ENCODE measurements at places on chromosomes 1 and 21.
A peak's percentile ranks its signal among the peaks of the same experiment; 100 is the strongest.

- DNase-seq: no peak
Measured at GRCh38 chr1:75492011-75492410, 118.9 kb downstream of the SLC44A5 start.

- DNase-seq: no peak
Measured at GRCh38 chr1:242836423-242836822, 311.9 kb upstream of the PLD5 start.

DNA sequence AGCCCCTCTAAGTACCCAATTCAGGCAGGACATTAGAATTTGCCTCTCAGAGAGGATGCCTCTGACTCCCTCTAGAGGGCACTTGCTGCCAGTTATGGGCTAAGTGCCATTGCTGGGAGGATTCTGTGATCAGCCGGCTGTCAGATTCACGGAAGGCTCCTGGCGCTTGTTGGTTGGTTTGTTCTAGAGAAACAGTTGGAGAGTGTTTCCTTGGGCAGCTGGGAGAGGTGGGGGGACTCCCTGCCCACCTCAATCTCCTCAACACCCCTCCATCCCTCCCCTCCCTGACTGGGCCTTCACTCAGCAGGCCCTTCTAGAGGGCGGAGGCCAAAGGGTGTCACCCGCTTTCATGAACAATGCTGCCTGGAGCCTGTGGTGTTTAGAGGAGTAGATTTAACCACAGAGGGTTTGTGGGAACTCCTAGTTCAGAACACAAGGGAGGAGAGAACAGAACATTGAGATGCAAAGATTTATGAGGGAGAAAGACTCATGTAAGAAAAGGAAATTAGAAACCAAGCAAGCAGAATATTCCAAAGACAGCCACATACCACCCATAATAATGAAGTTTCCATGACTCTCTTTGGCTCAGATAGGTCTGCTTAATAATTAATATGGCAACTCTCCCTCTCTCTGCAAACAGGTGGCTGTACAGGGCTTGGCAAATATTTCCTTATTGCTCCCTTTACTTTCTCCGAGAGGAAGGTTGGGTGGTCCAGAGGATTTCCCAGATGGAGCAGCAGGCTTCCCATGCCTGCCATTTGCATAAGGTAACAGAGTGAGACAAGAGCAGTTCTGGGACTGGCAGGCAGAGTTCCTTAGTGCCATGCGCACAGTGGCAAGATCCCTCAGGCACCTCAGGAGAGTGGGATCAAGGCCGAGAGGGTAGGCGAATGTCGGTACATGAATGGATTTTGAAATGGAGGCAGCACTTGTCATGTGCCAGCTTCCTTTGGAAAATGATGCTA lies 30.0 kb upstream of the ACP6 start:
- DNase-seq: peak; percentile 71

GRCh38 chr1:217524787-217525520 lies 105.9 kb downstream of the GPATCH2 start:
- DNase-seq: no peak

DNA sequence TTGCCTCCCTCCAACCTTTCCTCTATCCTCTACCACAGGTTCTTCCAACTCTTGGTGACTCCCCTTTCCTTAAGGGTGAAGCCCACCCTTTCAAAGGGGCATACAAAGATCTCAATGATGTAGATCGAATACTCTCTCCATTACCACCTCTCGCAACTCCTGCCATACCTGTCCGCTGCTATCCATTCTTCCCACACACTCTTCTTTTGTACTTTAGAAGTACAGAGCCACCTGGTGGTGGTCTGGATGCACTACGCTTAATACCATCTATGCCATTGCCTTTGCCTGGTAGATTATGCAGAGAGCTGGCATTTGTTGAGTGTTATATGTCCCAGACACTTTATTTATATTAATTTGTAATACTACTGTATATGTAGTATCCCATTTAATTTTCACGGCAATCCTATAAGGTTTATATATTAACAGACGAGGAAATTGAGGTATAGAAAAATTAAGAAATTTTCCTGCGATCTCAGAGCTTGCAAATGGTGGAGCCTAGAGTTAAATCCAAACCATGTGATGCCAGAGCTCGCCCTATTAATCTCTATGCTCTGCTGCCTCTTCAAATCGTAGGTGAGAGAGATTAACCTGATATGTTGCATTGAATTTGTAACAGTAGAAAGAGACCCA lies 22.9 kb downstream of the TSHB start:
- DNase-seq: peak; percentile 73

DNA sequence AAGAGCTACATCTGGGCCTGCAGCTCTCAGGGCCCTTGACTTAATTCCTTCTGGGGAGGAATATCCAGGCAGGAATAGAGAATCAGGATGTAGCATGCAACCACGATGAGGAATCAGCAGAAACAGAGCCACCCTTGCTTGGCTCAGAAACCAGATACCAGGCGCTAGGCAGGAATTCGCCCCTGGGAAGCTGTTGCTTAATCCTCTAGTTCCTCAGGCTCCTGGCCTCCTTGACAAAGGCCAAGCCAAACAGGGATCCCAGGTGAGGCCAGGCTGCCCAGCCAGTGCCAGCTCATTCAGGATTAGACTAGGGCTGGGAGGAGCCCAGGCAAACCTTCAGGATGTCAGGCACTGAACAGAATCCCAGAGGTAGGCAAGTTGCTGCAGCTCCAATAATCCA lies 48.2 kb upstream of the IRF2BP2 start:
- no peak for DNase-seq

- no peak for DNase-seq
Measured at GRCh38 chr1:116163533-116163932, 52.3 kb downstream of the MAB21L3 start.

GRCh38 chr1:207393610-207394009 lies 60.5 kb upstream of the CR2 start:
- DNase-seq: no peak

- DNase-seq: no peak
Measured at GRCh38 chr1:3717715-3718601, 34.3 kb upstream of the CCDC27 start.

DNA sequence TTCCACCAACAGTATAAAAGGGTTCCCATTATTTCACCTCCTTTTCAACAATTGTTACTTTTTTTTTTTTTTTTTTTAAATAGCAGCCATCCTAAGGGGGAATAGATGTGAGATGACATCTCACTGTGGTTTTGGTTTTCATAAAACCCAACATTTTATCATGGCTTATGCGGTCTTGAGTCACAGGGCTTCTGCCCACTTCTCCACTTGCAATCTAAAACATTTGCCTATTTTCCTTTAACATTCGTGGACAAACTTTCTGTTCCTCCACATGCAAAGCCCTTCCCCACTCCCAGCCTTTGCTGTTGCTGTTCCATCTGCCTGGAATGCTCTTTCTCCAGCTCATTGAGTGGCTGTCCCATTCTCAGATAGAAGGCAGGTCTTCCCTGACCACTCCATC lies 239.7 kb upstream of the KCNK2 start:
- no peak for DNase-seq

DNA sequence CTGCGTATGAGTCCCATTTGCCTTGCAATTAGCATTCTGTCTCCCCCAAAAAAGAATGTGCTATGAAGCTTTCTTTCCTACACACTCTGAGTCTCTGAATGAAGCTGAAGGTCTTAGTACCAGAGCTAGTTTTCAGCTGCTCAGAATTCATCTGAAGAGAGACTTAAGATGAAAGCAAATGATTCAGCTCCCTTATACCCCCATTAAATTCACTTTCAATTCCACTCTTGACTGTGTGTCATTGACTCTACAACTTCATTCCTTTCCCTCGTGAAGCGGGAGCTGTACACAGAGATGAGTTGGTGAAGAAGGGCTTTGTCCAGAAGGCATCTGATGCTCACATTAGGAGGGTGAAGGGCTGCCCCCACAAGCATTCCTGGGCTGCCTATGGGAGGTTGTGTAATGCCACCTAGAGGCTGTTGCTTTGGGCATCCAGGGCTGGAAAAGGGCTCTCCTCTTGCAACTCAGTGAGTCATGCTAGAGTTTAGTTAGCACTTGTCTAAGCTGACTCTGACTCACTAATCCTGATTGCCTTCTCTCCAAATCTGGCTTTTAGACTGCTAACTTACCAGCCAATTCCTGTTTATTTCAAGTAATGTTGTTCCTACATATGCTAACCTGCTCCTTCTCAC lies 1.8 kb downstream of the SPRR1B start:
- DNase-seq: no peak

GRCh38 chr1:85319491-85319890 lies 43.1 kb upstream of the BCL10 start:
- DNase-seq: no peak

DNA sequence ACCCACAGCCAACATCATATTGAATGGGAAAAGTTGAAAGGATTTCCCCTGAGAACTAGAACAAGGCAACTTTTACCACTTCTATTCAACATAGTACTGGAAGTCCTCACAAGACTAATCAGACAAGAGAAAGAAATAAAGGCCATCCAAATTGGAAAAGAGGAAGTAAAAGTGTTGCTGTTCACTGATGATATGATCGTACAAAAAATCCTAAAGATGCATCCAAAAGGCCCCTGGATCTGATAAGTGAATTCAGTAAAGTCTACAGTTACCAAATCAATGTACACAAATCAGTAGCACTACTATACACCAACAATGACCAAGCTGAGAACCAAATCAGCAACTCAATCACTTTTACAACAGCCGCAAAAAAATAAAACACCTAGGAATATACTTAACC lies 28.3 kb downstream of the RAB3GAP2 start:
- DNase-seq: no peak

DNA sequence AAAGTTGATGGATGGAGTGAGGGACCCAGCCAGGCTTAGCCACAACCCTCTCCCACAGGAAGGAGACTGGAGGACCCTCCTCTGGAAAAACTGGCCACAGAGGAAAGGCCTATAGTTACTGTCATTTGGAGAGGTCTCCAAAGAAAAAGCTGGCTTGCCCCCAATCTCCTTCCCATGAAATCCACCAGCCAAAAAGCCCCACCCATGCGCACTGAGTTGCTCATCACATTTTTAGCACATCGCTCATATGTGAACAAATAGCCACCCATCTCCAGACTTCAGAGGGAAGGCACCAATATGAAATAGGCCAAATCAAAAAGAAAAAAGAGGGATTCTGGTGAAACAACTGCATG lies 36.9 kb upstream of the QSOX1 start:
- DNase-seq: no peak

DNA sequence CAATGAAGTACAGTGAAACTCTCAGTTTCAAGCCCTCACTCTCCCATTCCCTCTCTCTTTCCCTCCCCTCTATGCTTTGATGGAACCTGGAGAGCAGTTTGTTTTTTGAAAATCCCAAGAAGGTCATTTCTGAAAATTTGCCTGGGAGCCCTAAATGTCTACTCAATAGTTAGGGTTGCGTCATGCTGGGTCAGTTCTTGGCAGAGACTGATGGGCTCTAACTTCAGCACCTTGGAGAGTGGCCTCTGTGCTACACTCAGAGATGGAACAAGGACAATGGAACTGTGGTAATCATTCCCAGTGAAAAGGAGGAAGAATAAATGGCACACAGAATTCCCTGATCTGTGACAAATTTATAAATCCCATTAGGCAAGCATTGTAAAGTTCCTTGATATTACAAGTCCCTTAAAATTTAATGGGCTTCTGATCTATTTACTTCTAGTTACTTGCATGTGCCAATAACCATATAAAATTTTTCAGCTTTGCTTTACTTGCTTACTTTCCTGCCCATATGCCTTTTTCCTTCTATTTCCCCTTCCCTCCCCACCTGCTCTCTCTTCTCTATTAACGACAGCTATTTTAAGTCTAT lies 182.9 kb upstream of the KCND3 start:
- no peak for DNase-seq

GRCh38 chr1:32005522-32005921 lies 8.1 kb upstream of the KHDRBS1 start:
- DNase-seq: no peak

- no peak for DNase-seq
Measured at GRCh38 chr21:31530897-31531705, 128.4 kb upstream of the SOD1 start.

- DNase-seq: no peak
Measured at GRCh38 chr21:26397545-26397944, 175.5 kb downstream of the CYYR1 start.

- DNase-seq: no peak
Measured at GRCh38 chr1:2336499-2336898, 54.9 kb downstream of the MORN1 start.

GRCh38 chr1:113830039-113830438 lies 17.8 kb upstream of the RSBN1 start:
- no peak for DNase-seq

GRCh38 chr1:215104283-215104682 lies 21.7 kb downstream of the KCNK2 start:
- no peak for DNase-seq

GRCh38 chr1:178408871-178409270 lies 87.9 kb downstream of the CLEC20A start:
- no peak for DNase-seq

GRCh38 chr1:81757398-81758020 lies 43.2 kb upstream of the ADGRL2 start:
- DNase-seq: no peak

DNA sequence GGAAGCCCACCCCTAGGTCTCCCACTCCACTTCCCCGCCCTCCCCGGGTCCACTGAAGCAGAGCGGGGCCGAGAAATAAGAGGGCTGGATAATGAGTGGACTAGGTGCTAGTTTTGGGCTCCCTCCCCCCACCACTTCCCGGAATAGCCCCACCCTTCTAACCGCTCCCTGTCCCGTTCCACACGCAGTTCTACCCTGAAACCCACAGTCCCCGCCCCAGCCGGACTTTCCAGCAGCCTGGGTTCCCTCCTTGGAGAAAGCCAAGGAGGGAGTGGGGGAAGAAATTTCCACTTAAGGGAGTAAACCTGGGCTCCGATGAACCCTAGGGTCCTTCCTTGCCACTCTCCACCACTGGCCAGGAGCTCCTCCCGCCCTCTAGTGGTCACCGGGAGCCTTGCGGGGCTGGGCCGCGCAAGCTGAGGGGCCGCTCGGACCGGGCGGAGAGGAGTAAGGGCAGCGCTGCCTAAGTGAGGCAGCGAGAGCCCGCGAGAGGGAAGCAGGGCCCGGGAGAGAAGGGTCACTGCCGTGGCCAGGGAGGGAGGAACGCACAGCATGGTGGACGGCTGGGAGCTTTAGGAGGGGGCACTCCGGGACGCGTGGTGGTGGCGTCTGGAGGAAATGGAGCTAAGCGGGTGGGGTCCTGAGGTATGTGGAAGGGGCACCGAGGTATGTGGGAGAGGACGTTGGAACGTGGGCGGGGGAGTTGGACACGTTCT lies 14.3 kb downstream of the THBS3 start:
- peak; percentile 88 for DNase-seq

- no peak for DNase-seq
Measured at GRCh38 chr1:15110867-15111230, 42.7 kb upstream of the TMEM51 start.

DNA sequence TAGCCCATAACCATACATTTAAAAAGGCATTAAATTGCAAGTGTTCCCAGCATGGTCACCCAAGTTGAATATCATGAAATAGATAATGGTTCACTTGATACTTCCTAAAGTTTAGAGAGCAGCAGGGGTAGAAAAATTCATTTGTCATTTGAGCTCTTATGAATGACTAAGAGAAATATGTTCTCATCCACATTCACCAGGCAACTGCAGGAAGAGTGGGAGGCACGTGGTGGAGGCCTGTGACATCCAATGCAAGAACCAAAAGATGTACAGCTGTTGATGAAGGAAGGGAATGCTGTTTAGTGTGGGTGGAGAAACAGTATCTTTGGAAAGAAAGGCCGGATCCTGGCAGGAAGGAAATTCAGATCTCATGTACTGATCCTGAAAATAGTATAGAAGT lies 473.1 kb downstream of the ADGRL2 start:
- no peak for DNase-seq

GRCh38 chr1:114558544-114558943 lies 22.9 kb downstream of the BCAS2 start:
- DNase-seq: peak; percentile 45

- no peak for DNase-seq
Measured at GRCh38 chr1:198876371-198876871, 237.6 kb downstream of the PTPRC start.

All from CD4-positive, alpha-beta T cell treated with Interferon alpha-2 for 1 hour (primary cell).